ENCODE measurements at places on chromosomes 11 and 22.
A peak's percentile ranks its signal among the peaks of the same experiment; 100 is the strongest.

GRCh38 chr11:26045082-26045481 lies 286.8 kb upstream of the ANO3 start:
- DNase-seq, result no peak

DNA sequence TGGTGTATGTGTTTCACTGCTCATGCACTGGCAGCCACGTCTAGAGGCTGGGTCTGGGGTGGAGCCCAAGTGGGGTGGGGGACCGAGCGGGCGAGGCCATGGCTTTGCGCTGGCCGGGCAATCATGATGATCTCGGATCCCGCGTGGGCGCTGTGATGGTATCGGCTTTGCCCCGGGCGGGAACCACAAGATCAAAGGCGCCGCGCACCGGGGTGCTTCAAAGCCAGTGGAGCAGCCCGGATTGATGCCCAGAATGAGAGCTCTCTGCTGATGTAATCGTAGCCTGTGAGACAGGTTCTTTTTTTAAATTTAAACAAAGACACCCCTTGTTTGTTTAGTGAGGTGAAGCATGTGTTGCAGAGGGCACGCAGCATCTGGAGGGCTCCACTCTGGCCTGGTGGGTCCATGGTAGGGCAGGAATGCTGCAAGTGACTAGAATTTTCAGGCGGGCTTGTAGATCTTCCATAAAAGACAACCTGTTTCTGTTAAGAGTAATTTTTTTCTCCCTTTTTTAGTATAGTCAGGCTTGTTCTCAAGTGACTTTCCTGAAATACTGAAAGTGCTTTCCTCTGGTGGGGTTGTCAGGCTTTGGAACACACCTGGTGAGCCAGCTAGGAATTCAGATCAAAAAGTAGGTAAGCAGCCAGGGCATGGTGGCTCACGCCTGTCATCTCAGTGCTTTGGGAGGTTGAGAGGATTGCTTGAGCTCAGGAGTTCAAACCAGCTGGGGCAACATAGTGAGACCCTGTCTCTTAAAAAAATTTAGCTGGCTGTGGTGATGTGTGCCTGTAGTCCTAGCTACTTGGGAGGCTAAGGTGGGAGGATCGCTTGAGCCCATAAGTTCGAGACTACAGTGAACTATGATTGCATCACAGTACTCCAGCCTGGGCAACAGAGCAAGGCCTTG lies 40.7 kb downstream of the ZNRF3 start:
- DNase-seq, result peak; percentile 53

- DNase-seq, result peak; percentile 53
Measured at GRCh38 chr11:77039491-77040400, 5.5 kb downstream of the B3GNT6 start.

DNA sequence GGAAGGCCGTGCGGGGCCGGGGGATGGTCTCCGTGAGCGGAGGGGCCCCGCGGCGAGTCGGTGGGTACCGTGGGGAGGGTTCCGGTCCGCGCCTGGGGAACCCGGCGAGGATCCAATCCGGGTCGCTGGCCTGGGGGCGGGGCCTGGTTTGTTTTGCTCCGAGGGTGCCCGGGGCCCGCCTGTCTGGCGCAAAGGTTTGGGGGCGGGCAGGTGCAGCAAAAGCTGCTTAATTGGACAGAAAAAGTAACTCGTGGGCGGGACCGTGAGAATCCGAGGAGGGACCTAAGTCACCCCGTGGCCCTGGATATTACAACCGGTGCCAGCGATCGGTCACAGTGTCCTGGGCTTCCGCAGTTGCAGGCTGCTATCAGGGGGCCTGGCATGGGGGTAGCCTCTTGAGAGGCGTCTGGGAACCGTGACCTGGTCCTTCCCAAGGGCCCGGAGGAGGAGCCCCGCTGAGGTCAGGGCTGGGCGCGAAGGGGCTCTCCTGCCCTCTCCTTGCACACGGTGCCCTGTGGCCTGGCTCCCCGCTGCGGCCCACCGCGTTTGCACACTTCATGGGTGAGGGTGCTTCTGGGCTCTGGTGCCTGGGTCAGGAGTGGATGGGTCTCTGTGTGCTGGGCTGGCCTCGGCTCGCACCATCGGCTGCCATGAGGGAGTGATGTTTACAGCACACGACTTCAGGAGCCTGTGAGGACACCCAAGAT lies 1.4 kb downstream of the PNPLA2 start:
- peak; percentile 71 for DNase-seq

DNA sequence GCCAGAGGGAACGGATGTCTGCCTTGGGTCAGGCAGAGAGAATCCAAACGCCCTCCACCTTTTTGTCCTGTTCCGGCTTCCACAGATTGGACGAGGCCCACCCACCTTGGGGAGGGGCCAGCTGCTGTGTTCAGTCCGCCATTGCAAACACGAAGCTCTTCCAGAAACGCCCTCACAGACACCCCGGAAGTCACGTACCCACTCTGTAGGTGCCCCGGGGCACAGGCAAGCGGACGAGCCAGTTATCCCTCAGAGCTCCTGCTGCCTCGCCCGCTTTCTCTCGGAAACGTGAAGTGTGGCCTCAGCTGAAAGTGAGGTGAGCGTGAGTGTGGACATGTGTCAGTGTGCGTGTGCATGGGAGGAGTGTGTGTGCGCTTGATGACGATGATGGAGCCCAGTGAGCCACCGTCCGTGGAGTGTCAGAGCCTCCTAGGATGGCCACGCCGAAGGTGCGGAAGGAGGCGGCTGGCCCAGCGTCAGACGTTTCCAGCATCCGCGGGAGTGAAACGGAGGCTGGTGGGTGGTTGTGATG lies 869.2 kb downstream of the TBC1D22A start:
- DNase-seq, result no peak

DNA sequence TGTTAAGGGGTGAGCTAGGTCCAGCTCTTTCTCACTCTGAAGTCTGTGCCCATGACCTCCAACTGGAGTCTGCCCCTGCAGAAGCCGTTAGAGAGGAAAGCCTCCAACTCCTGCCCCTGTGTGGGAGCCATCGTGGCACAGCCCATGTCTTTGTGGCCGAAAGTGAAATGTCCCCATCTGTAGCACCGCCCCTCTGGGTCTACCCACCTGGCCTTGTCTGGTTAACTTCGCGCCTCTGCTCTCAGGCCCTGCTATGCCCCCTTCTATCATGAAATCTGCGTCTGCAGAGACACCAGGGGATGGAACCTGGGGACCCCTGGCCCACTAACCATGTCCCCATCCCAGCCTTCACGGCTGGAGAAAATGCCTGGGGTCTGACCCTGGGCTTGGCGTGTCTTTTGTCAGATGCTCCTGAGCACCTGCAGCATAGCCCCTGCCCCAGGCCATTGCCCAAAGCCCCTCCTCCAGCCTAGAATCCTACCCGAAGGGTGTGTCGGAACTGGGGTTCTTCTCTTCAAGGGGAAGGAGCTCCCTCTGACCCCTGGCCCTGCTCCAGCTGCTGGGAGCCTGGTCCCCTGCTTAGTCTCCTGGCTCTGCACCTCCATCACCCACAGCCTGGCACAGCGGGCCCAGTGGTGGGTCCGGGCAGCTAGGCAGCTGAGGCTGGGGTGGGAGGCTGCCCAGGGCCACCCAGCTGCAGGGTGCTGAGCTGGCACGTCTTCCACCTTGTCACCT lies 35.8 kb upstream of the HMOX1 start:
- DNase-seq, result no peak

DNA sequence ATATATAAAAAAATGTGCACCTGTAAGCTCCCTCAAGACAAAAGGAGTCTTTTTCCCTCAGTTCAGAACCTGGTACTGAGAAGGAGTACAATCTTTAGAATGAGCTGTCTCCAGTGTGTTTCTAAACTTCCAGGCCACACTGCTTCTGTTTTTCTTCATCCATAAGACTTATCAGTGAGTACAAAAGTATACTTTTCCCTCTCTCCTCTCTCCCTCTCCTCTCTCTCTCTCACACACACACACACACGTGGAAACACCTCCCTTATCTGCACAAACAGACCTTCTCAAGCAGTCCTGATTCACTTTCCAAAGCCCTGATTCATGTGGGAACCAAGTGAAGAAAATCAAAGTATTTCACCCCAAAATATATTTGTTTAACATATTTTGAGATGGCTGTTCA lies 220.7 kb upstream of the UBASH3B start:
- DNase-seq, result no peak

GRCh38 chr11:3954448-3955298 lies 99.2 kb downstream of the STIM1 start:
- no peak for DNase-seq

- DNase-seq, result no peak
Measured at GRCh38 chr11:123239191-123240150, 44.4 kb upstream of the CLMP start.

- no peak for DNase-seq
Measured at GRCh38 chr11:81888391-81888790, 845.3 kb downstream of the FAM181B start.

DNA sequence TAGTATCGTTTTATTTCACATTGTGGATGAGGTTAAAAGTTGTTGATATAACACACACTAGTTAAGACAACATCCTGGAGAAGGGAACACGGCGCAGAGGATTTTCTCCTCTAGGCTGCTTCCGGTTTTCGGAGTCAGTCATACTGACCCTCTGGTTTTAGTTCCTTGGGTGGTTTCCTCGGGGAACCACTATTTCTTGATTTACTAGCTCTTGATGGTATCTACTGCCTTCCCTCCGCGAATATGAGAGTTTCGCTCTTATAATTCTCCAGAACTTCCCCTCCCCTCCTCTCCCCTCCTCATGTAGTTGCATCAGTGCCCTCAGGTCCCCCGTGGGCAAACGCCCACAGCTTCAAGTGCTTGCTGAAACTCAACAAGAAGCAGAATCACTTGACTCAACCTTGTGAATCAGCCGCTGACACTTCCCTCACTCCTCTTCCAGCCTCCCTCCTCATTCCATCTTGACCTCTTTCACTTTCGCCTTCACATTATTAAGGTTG lies 15.9 kb upstream of the APOBEC3A start:
- no peak for DNase-seq

- no peak for DNase-seq
Measured at GRCh38 chr11:116333001-116333535, 439.7 kb downstream of the BUD13 start.

DNA sequence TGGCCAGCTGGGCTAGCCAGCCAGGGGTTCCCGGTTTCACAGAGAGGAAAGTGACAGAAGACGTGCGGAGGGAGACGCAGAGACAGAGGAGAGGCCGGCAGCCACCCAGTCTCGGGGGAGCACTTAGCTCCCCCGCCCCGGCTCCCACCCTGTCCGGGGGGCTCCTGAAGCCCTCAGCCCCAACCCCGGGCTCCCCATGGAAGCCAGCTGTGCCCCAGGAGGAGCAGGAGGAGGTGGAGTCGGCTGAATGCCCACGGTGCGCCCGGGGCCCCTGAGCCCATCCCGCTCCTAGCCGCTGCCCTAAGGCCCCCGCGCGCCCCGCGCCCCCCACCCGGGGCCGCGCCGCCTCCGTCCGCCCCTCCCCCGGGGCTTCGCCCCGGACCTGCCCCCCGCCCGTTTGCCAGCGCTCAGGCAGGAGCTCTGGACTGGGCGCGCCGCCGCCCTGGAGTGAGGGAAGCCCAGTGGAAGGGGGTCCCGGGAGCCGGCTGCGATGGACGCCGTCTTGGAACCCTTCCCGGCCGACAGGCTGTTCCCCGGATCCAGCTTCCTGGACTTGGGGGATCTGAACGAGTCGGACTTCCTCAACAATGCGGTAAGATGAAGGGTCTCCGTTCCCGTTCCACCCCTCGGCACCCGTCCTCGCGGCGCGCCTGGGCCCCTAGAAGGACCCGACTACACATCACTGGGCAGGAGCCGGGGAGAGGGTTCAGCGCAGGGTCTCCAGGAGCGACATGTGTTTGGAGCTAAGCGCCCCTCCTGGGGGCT lies at the start of gene CREB3L1:
Gene CREB3L1 (plus strand): TSS at position 41 of the 765 bp plus-strand sequence. CDS start 450 bp downstream, at position 491.
- no peak for DNase-seq

DNA sequence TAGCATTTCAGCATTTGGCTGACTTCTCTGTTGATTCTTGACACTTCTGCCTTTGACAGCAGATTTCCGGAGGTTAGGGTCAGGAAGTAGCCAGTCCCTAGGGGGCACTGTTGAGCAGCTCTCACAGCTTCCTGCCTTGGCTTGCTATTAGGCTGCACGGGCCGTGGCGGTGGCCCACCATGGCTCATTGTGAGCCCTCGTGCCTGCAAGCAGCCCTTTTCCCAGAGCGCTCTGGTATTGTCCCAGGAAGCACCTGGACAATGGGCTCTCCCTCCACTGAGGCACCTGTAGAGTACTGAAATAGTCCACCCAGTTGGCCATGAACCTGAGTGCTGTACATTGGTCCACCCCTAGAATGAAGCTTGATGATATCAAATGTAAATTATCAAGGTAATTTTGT lies 100.2 kb upstream of the GAL start:
- no peak for DNase-seq

- no peak for DNase-seq
Measured at GRCh38 chr11:61637277-61637676, 42.9 kb upstream of the DAGLA start.

DNA sequence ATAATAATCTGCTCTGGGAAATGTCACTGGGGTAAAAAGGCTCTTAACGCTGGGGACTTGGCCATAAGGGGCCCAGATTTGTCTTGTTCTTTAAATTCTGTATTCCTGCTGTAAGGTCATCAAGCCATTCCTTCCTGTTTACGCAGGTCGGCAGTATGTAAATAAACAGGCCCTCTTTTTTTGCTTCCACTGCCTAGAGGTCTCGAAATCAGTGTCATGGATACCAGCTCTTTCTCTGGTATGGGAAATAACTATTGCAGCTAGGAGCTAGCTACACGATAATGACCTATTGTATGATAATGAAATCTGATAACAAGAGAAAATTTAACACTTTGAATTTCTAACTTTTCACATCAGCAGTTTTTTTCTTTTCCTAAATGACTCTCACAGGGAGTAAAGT lies 209.2 kb upstream of the NARS2 start:
- no peak for DNase-seq

DNA sequence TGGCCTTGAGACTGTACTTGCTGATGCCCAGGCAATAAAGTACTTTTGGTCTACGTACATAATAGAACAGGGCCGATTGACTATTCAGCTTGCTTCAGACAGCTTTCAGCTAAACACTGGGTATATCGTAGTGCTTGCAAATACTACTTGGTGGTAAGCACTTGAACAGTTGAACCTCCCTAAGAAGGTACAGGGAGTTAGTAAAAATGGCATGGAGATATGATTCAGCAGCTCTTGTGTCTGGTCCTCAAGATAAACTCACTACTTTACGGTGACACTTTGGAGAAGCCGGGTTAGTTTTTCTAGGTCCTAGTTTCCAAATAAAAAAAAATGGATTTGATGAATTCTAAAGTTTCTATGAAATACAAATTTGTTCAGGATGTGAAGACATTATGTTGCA lies 7.3 kb downstream of the CCDC117 start:
- no peak for DNase-seq
